ENCODE measurements at places on chromosomes 6 and 20.

DNA sequence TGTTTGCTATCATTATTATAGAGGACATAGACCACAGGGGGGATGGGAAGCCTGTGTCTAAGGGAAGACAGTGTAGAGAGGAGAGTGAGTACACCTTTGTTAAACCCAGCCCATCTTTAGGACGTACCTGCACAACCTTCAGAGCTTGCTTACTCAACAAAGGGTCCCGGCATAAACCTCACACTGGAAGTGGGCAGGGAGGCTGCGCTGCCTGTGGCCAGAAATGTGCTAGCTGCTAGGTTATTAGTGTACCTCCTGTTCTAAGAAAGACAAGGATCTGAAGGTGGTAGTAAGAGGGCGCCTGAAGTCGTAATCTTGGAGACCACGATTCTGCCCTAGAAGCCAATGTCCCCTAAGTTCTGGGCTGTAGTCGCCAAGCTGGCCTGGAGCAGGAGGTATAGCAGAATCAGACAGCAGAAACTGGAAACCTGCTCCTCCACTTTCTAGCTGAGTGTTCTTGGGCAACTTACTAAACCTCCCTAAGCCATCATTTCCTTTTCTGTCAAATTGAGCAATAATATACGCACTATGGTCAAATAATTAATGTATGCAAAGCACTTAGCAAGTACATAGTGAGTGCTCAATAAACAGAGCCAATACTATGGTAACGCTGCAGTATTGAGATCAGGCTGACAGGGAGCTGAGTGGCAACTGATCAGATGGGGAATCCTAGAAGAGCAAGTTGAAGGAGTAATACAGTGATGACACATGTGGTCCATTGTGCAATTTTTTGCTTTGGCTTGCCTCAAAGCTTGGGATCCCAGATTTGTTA lies 16.8 kb upstream of the AKIRIN2 start:
- no peak for DNase-seq

DNA sequence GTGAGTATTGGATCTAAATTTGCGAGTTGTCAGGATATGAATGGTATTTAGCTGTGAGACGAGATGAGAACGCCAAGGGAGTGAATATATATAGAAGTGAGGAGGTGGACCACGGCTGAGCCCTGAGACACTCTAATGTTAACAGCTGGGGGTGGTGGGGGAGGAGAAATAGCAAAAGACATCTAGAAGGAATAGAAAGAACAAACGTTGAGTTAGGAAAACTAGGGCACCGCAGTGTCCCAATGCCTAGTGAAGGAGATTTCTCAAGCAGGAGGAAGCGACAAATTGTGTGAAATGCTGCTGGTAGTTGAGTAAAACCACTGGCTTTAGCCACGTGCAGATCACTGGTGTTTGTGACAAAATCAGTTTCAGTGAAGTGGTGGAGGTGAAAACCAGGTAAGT lies 56.9 kb downstream of the CD164 start:
- DNase-seq = no peak

DNA sequence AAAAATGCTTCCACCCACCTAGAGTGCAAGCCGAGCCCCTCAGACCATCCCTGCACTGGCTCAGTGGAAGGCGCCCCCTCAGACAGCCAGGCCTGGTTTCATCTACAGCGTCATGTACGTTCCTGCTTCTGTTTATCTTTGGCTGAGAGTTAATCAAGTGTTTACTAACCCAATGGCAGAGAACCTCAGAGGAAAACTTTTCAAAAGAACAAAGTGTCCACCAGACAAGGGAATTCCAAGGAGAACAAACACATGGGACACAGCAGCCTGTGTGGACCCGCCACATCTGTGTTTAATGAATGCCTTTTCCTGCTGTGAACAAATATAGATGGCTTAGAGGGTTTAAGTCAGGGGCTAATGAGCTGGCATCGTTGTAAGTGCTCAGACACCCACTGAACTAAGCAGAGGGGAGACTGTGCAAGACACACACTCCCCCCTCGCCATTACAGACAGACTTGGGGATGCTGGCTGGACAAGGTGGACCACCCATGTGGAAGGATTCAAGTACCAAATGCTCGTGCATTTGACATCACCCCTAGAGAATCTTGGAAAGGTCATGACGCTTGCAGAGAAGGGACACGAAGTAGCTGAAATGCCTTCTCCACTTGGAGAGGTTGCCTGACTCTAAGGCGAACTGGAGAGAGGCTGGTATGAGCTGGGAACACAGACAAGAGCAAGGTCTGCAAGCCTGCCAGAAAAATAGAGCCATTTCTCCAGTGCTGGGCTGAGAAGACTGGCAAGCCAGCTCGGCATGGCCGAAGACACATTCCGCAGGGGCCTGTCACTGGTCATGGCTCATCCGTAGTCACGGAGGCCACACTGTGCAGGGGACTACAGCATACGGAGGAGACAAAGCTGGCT lies 53.5 kb upstream of the NXT1 start:
- DNase-seq = no peak

- DNase-seq = no peak
These were observed 375.4 kb downstream of the CDKAL1 start for GRCh38 chr6:20909621-20910020.

GRCh38 chr6:36716476-36717093 lies 19.0 kb downstream of the RAB44 start:
- no peak for DNase-seq

GRCh38 chr6:27617046-27617687 lies 144.3 kb upstream of the ZNF184 start:
- DNase-seq = no peak
